Activated T-helper 2 cell treated with anti-CD3 and anti-CD28 coated beads, Interferon-gamma antibody, Interleukin-2, Interleukin-4, amounts not matched to agents 10 μg/mL and 5 μg/mL and 100 μg/mL, durations not matched to agents 14 hours and 24 hours and 36 hours (primary cell): ENCODE measurements at places on chromosomes 7 and 10. TPM values are rescaled to one million over a fixed set of nuclear protein-coding genes. Genes with fewer than 3 reads are reported as not detected.

Gene ENO4
- not detected in 2 replicates for total RNA-seq

Gene C7orf33
- not detected in 2 replicates for total RNA-seq

GRCh38 chr7:17774248-17774647, 166.0 kb downstream of the SNX13 start:
- DNase-seq: no peak
- H3K4me1 ChIP-seq: peaks cover 5% of the 10 kb centered on the region
- H3K4me3 ChIP-seq: no peak overlapping the region
- H3K36me3 ChIP-seq: no peaks in the 10 kb centered on the region
- H3K27ac ChIP-seq: no peak overlapping the region

Gene PTER
- 18.9 and 19.9 TPM in 2 replicates for total RNA-seq

- no peaks in the 10 kb centered on the region for H3K36me3 ChIP-seq
- DNase-seq: no peak
- H3K4me3 ChIP-seq: no peak overlapping the region
- H3K27ac ChIP-seq: no peak overlapping the region
- no peaks in the 10 kb centered on the region for H3K4me1 ChIP-seq
- H3K27me3 ChIP-seq: peaks cover 2% of the 10 kb centered on the region
Measured at GRCh38 chr10:1754506-1755153, 17.3 kb upstream of the ADARB2 start.

- H3K27me3 ChIP-seq: no peaks in the 10 kb centered on the region
- H3K36me3 ChIP-seq: peaks cover 9% of the 10 kb centered on the region
- no peak overlapping the region for H3K4me3 ChIP-seq
Measured at GRCh38 chr10:47256751-47257336, 43.2 kb upstream of the GDF10 start.

Gene FAM25G
- not detected in 2 replicates for total RNA-seq

DNA sequence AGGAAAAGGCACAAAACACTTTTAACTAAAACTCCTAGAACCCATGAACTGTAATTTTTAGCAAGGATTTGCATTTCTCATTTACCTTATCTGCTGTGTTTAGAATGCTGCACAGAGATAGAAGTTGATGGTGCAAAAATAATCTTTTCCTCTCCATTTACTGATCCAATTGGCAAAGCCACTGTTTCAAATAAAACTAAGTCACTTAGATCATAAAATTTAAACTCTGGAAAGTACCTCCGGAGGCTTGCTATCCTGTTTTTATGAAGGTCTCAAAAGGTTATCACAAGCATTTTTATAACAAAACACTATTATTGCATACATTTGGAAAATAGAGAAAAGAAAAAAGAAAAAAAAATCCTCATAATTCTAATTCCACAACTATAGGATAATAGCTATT, 7.6 kb downstream of the CPA2 start:
- H3K36me3 ChIP-seq: no peaks in the 10 kb centered on the region
- peaks cover 21% of the 10 kb centered on the region for H3K4me1 ChIP-seq
- peaks cover 3% of the 10 kb centered on the region for H3K27me3 ChIP-seq
- H3K27ac ChIP-seq: no peak overlapping the region
- no peak for DNase-seq

Gene RPS24
- total RNA-seq: 1,733 and 1,775 TPM in 2 replicates

DNA sequence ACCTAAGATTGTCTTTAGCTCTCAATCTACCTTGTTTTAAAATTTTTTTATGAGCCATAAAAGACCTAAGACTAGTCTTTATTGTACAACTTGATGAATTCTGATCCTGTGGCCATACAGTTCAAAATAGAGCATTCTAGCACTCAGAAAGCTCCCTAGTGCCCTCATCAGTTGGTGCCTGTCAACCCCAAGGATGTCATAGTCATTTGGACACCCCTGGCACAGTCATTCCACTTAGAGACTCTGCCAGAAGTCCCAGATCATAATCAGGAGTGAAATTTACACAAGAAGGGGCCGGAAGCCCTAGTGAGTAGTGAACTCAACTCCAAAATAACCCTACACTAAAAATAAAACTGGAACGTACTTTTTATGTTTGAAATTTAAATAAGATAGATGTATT, 80.0 kb upstream of the INSIG1 start:
- DNase-seq: no peak
- no peak overlapping the region for H3K4me3 ChIP-seq
- no peaks in the 10 kb centered on the region for H3K27me3 ChIP-seq
- H3K36me3 ChIP-seq: no peaks in the 10 kb centered on the region
- peaks cover 23% of the 10 kb centered on the region for H3K4me1 ChIP-seq
- no peak overlapping the region for H3K27ac ChIP-seq

- H3K4me1 ChIP-seq: peaks cover 6% of the 10 kb centered on the region
- H3K27ac ChIP-seq: no peak overlapping the region
- H3K36me3 ChIP-seq: peaks cover 7% of the 10 kb centered on the region
- DNase-seq: no peak
- H3K27me3 ChIP-seq: no peaks in the 10 kb centered on the region
- H3K4me3 ChIP-seq: no peak overlapping the region
Measured at GRCh38 chr7:99083733-99084132, 60.2 kb downstream of the SMURF1 start.

DNA sequence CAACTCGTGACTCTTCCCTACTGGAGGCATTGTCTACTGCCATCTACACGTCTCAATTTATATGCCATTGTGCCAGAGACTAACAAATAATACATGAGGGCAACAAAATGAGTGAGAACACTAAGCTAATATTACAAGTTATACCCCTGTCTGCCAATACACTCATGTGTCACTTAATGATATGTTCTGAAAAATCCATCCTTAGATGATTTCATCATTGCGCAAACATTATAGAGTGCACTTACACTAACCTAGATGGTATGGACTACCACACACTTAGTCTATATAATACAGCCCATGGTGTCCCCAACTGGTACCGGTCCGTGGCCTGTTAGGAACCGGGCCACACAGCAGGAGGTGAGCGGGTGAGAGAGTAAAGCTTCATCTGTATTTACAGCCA, 64.3 kb upstream of the CTNNA3 start:
- DNase-seq: no peak
- H3K27me3 ChIP-seq: peaks cover 6% of the 10 kb centered on the region
- H3K4me1 ChIP-seq: peaks cover 20% of the 10 kb centered on the region
- no peak overlapping the region for H3K4me3 ChIP-seq
- H3K36me3 ChIP-seq: no peaks in the 10 kb centered on the region

DNA sequence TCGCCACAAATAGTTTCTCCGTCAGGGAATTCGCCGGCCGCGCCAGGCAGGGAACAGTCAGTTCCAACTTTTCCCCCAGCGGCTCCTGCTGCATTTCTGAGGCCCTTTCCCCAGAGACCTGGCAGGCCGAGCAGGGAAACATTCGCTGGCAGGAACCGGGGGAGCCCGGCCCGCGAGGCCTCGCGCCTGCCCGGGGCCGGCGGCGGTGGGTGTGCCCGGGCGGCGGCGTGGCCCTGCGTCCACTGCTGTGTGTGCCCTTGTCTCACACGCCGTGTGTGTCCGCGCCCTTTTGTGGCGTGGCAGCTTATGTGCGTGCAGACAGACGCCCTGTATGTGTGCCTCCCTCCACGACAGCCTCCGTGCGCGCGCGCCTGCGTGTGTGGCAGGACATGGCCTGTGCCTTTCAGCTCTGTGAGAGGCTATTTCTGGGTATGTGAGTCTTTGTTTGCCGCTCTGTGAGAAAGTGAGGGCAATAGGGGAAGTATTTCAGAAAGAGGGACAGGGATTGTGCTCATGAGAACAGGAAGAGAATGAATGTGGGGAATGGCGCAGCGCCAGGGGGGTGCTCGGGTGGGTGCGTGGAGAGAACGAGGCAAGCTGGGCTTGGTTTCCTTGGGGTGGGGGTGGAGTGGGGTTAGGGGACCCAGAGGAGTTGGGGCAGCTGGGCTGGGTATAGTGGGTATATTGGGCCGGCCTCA, 689 bp upstream of the SMARCD3 start:
- no peak for DNase-seq
- no peaks in the 10 kb centered on the region for H3K36me3 ChIP-seq
- peaks cover 73% of the 10 kb centered on the region for H3K27me3 ChIP-seq
- no peak overlapping the region for H3K27ac ChIP-seq
